ENCODE measurements at places on chromosomes 2 and 18.

- DNase-seq, result no peak
Observed at GRCh38 chr2:63053889-63054602, 3.4 kb downstream of the OTX1 start.

- DNase-seq, result no peak
Observed at GRCh38 chr2:215352602-215353001, 40.7 kb downstream of the ATIC start.

- no peak for DNase-seq
Observed at GRCh38 chr2:127027715-127028114, 79.2 kb downstream of the BIN1 start.

DNA sequence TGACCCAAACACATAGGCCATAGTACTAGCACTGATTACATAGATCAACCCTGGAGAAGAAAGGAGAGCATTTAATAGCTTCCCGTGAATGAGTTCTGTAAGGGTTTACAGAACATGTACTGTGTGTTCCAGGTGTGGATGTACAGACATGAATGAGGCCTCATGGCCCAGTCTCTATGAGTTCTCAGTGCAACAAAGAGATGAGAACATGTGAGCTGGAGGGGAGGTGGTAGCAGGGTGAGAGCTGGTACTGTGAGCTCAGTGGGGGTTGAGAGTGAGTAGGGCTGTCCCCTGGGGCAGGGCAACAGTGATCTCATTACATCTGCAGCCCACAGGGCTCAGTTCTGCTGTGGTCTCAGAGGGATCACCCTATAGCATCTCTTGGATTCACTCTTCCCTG, 42.6 kb upstream of the SPRED2 start:
- no peak for DNase-seq

- no peak for DNase-seq
Observed at GRCh38 chr18:45357686-45358470, 257.4 kb upstream of the SLC14A2 start.

GRCh38 chr2:69271831-69272257, 115.2 kb downstream of the GFPT1 start:
- DNase-seq, result no peak

DNA sequence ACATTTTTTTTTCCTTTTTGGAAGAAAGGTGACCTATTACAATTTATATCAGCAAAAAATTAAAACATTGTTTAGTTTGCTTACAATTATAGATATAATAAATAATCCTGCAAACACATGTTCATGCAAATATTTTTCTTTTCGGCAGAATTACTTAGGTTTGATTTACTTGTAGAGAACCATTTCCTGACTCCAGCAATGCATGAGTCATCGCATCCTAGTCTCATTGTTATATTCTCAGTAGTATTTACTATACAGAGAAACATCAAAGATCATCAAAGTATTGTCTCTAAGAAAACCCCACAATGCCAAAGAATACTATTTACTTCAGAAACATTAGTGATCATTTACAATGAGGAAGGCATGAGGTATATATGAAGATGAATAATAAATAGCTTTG, 40.4 kb upstream of the MTIF2 start:
- no peak for DNase-seq

DNA sequence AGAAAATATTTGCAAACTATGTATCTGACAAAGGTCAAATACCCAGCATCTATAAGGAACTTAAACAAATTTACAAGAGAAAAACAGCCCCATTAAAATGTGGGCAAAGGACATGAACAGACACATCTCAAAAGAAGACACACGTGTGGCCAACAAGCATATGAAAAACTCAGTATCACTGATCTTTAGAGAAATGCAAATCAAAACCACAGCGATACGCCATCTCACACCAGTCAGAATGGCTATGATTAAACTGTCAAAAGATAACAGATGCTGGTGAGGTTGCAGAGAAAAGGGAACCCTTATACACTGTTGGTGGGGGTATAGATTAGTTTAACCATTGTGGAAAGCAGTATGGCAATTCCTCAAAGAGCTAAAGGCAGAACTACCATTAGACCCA, 64.3 kb upstream of the RBMS1 start:
- DNase-seq, result no peak

- DNase-seq, result no peak
Observed at GRCh38 chr18:44358402-44358801, 322.3 kb upstream of the SETBP1 start.

GRCh38 chr2:53884883-53885282, 25.1 kb upstream of the GPR75 start:
- DNase-seq, result no peak

DNA sequence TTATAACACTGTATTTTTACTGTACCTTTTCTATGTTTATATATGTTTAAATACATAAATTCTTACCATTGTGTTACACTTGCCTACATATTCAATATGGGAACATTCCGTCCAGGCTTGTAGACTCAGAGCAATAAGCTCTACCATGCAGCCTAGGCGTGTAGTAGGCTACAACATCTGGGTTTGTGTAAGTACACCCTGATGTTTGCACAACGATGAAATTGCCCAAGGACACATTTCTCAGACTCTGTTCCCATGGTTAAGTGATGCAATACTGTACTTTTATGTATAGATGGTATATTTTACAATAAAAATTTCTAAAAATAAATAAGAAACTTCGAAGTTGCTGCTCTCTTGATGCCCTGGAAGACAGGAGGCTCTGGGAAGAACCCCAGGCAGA, 38.4 kb downstream of the YPEL5 start:
- no peak for DNase-seq

- no peak for DNase-seq
Observed at GRCh38 chr2:106106622-106107508, 87.2 kb downstream of the UXS1 start.

DNA sequence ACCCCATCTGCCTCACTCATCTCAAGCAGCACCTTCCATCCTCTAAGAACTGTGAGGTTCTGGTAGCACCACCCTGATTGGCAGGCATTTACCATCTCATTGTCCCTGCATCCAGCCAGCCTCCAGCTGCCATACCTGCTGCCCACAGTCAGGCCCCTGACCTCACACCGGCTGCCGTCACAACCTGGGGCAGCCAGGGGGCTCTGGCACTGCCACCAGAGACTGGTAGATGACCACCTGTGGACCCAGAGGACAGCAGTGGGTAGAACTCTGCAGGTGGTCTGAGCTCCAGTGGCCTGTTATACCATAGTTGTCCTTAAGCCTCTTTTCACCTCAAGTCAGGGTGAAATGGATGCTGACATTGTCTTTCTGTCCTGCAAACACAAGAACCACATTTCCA, 69.4 kb downstream of the POLE4 start:
- DNase-seq, result no peak

- no peak for DNase-seq
Observed at GRCh38 chr2:126934809-126935208, 36.1 kb downstream of the TEX51 start.

- no peak for DNase-seq
Observed at GRCh38 chr18:68713796-68714195, 1.1 kb downstream of the TMX3 start.

GRCh38 chr18:5107988-5108387, 89.1 kb downstream of the AKAIN1 start:
- no peak for DNase-seq

- DNase-seq, result no peak
Observed at GRCh38 chr2:175807031-175807873, 194.8 kb downstream of the LNPK start.

DNA sequence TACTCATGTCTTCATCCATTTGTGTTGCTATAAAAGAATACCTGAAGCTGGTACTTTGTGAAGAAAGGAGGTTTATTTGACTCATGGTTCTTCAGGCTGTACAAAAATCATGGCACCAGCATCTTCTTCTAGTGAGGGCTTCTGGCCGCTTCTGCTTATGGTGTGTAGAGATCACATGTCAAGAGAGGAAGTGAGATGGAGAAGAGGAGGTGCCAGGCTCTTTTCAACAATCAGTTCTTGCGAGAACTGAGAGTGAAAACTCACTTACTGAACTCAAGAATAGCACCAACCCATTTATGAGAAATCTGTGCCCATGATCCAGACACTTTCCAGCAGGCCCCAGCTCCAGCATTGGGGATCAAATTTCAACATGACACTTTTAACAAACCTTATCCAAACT, 30.0 kb upstream of the BARD1 start:
- no peak for DNase-seq

- no peak for DNase-seq
Observed at GRCh38 chr2:67579806-67580205, 182.7 kb downstream of the ETAA1 start.

- no peak for DNase-seq
Observed at GRCh38 chr2:97727296-97727695, 13.9 kb downstream of the ZAP70 start.

DNA sequence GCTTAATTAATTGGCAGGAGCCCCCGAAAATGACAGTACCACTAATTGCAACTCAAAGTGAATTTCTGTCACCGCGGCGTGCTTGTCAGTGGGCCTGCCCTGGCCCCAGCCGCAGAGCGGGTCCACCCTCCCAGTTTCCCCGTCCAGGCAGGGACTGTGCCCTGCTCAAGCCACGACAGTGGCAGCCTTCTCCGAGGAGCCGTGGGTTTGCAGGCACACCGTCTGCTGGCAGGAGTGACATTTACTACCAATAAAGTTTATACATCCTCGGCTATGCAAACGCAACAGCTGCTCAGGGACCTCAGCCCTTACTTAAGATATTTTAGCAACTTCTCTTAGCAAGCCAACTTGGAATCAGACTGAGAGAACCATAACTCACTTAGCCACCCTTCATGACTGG, 112.7 kb downstream of the GBX2 start:
- no peak for DNase-seq

GRCh38 chr2:43225093-43225787, 1.2 kb downstream of the ZFP36L2 start:
- DNase-seq, result peak; percentile 72

DNA sequence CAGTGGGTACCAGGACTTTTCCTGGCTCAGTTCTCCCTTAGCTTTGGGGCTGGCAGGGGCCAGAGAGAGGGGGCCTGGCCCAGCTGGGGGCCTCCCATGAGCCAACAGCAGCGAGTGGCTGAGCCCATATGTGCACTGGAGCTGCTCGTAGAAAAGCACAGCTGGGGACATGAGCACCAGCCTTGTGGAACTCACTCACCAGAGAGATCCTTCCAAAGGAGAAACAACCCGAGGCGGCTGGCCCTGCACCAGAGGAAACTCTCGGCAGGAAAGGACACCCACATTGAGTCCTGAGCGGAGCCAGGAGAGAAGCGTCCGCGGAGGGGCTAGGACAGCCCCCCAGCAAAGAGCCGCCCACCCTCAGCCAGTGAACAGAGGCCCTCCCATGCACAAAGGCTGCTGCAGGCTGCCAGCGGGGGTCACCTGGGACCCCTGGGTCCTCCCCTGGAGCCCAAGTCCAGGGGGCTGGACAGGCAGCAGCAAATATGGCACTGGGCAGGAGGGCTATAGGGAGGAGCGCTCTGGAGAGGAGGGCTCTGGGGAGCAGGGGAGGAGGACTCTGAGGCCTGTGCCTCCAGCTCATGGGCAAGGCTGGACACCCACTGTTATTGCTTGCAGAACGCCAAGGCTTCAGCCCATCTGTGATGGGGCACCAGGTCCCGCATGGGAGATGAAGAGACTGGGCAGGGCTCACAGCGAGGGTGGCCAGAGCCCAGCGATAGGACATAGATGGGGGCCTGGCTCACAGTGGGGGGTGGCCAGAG, 42.1 kb upstream of the SNED1 start:
- DNase-seq, result no peak

DNA sequence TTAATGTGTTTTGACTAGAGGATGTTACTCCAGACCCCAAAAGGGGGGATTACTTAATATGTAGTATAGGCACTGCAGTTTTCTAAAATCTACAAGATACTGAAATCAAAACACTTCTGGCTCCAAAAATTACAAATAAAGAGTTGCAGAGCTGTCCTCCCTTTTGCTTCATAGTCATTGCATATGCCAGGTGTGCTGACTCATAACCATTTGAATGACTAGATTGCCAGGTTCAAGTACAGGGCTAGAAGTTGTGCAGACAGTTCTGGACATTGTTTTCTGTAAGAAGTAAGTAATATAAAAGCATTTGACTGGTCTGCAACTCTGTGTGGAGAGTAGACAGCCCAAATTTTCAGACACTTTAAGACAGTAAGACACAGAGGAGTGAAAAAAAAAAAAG, 6.7 kb downstream of the CWC22 start:
- DNase-seq, result no peak

GRCh38 chr2:101960819-101961337, 30.9 kb upstream of the IL1R2 start:
- no peak for DNase-seq

GRCh38 chr2:159229476-159230144, 56.9 kb downstream of the WDSUB1 start:
- no peak for DNase-seq

GRCh38 chr2:186771395-186771794, 77.5 kb downstream of the FAM171B start:
- no peak for DNase-seq

DNA sequence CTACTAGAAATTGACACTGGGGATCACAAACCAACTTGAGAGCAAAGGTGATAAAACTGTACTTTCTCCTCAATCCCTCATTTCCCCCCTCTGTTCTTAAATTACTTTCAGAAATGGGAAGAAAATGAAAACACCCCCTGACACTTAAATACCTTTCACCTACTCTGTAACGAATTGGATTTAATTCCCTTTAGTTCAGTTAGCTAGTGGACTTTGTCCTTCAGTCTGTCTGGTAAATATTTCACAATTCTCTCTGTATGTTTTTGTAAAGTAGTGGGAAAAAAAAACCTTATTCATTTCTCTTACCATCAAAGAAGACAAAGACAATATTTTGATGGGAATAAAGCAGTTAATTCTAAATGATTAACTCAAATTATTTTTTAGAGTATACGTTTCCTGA, 85.7 kb downstream of the CDH2 start:
- DNase-seq, result no peak

DNA sequence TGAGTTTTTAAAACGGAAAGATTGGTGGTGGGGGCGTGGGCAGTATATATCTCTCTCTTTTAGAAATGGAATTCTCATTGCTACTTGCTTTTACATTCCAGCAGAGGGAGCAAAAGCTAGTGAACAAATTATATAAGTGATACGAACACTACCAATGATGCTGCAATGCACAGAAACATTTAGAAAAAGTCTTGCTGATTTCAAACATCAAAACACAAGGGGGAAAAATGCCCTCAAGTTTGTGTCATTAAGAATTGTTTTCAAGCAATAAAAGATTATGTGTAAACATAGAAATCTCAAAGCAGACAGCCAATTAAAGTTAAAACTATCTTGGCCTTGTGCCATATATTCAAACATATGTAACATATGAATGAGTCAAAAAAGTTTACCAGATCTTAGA, 296.3 kb upstream of the KCNJ3 start:
- DNase-seq, result no peak

Measured in CD4-positive, alpha-beta T cell treated with Interleukin-21 for 1 hour (primary cell).